DND-41 (cell line): ENCODE measurements at places on chromosomes 2 and 18.

DNA sequence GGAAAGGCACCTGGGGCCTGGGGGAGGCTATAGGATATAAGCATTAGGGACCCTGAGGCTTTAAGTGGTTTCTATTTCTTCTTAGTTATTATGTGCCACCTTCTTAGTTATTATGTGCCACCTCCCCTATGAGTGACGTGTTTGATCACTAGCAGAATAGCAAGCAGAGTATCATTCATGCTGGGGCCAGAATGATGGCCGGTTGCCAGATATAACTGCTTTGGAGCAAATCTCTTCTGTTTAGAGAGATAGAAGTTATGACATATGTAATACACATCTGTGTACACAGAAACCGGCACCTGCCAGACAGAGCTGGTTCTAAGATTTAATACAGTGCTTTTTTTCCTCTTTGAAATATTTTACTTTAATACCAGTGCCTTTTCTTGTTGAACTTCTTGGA lies 29.4 kb downstream of the LIPG start:
- DNase-seq, result no peak

DNA sequence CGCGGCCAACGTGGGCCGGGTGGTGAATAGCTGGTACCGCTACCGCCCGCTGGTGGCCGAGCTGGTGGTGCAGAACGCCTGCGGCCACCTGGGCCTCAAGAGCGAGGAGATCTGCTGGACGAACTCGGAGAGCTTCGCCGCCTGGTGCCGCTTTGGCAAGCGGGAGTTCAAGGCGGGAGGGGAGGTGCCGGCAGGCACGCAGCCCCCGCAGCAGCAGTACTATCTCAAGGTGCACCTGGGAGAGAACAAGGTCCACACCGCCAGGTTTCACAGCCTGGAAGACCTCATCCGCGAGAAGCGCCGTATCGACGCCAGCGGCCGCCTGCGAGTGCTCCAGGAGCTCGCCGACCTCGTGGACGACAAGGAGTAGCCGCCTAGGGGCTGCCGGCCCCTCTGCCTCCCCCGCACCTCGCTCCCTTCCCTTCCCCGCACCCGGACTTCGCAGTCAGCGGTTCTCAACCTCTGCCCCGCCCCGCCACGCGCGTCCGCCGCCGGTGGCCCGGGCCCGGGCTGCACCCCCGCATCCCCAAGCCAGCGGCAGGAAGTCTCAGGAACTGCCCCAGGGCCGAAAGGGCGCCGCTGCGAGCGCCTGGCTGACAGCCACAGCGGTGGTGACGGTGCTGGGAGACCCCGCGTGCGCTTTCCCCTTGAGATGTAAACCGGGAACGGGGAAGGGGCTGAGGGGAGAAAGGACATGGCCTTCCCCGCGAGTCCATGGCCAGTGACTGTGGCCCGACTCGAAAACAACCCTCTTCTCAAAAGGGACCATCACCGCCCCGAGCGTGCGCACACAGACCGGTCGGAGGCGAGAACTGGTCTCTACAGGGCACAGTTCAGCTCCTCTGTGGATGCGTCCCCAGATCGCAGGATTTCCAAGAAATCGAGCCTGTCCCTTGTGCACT lies 2.2 kb downstream of the LRATD1 start:
- no peak for DNase-seq

DNA sequence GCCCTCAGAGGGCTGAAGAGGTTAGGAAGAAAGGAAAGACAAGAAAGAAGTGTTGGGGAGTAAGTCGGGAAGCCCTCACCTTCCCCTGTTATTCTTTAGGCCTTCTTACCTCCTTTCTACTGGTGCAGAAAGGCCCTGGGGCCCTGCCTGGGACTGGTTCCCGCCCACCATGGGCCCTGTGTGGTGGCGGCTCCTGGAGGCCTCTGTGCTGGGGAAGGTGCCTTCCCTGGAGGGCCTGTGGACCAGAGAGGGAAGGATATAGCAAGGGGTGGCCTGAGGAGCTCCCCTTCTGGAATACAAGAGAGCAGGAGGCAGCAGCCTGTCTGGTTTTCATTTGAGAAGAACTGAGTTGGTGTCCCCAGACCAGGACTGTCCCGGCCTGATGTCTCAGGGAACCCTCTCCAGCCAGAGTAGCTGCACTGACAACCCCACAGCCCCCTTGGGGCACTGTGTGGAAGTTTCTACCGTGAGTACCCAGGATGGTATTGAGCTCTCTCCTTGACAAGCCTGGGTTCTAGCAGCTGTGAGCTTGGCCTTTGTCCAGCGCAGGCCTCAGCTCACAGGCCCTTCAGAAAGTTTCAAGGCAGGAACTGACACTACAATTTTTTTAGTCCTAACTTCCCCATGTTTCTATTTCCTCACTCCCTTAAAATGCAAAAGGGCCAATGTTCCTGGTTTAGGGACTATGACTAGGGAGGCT lies 47.1 kb downstream of the EFR3B start:
- DNase-seq, result no peak

GRCh38 chr2:44942304-44943030 lies 965 bp downstream of the SIX3 start:
- no peak for DNase-seq

- DNase-seq, result no peak
Measured at GRCh38 chr2:54599914-54600313, 123.5 kb upstream of the EML6 start.

DNA sequence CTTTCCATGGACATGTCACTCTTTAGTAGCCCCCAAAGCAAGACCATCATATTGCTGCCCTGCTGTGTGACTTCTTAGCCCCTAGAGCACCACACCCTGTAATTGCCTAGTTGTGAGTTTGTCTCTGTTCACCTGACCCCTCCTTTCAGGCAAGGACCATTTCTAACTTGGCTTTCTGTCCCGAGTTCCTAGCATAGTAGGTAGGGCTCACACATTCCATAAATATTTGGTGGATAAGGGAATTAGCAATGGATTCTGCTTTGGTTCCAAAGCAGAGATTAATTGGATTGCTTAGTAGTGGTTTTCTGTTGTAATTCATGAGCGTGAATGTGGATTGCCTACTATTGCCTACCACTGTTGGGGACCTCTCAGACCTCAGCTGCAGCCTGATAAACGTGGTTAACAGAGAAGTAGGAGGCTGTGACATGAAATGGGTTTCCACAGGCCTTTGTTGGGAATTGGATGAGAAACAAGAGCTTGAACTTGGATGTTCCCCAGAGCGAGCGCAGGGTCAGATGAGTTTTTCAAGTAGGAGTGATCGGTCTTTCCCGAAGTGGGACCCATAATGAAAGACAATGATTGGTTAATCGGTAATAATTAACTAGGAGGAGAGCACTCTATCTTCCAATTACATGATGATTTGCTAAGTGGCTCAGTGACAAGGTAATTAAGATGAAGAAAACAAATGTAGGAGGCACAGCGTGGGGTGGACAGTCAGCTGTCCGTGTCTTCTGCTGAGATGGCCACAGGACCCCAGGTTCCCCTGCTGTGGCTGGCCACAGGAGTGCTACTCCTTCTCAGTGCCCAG lies 13.4 kb upstream of the UGT1A1 start:
- no peak for DNase-seq
